ENCODE measurements at places on chromosomes 3 and 15.

GRCh38 chr3:5195605-5196004, 8.1 kb downstream of the EDEM1 start:
- no peak for DNase-seq

- no peak for DNase-seq
Measured at GRCh38 chr3:48475188-48475587, 28.7 kb downstream of the ATRIP start.

GRCh38 chr3:52779837-52780585, 2.6 kb downstream of the ITIH1 start:
- no peak for DNase-seq

DNA sequence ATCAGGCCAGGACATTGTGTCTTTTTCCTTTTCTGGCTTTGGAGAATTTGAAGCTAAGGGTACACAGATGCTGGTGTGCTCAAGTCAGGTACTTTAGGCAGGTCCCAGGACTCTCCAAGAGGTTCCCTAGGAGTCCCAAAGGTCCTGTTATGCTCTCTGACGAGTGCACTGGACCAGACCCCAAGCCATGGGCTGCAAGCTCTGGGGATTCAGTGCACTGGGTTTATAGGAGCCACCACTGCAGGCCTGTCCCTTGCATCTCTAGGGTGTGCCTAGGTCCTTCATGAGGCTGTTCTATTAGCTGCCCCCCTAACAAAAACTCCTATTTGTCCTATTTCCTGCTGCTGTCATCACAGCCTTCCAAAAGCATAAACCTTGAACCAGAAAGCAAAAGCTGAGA, 31.9 kb upstream of the BFSP2 start:
- no peak for DNase-seq

DNA sequence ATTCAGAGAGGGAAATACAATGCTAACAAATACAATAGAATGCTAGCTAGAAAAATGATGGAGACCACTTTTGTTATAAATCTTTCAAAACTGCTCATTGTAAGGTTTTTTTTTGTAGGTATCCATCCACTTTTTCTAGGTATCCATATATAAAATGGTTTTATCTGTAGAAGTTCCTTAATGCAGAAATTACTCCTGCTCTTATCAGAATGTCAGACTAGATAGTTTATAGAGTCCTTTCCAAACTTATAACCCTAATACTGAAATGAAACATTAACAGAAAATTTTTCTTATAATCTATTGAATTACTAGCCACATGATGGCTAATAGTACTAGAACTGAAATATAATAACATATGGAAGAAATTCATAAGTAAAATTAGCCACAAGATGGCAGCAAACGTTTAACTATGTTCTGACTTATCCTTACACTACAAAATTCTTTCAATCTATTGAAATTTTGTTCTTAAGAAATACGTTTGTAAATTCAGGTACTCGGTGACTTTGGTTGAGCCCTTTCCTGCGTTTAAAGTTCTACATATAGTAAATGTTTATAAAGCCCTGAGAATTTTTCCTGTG, 58.5 kb downstream of the ECT2 start:
- no peak for DNase-seq

DNA sequence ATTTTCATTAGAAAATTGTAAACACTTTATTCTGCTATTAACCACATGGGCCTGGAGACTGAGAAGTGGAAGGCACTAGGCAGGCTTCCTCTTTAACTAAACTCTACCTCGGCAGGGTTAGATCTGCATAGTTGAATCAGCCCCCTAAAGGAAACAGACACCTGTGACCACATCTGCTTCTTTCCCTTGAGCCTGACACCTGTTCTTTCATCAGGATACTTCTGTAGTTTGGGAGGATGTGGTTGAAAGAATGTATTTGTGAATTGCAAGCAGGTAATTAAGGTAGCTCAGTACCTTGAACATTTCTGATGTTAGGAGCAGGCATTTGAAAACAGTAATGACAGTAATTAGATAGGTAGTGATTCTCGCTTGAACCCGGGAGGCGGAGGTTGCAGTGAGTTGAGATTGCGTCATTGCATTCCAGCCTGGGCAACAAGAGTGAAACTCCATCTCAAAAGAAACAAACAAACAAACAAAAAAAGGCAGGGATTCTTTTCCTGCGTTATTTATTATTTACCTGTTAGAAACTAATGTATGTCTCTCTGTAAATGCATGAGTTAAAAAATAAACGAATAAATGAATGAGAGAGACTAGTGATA, 468.5 kb downstream of the NLGN1 start:
- DNase-seq: no peak

DNA sequence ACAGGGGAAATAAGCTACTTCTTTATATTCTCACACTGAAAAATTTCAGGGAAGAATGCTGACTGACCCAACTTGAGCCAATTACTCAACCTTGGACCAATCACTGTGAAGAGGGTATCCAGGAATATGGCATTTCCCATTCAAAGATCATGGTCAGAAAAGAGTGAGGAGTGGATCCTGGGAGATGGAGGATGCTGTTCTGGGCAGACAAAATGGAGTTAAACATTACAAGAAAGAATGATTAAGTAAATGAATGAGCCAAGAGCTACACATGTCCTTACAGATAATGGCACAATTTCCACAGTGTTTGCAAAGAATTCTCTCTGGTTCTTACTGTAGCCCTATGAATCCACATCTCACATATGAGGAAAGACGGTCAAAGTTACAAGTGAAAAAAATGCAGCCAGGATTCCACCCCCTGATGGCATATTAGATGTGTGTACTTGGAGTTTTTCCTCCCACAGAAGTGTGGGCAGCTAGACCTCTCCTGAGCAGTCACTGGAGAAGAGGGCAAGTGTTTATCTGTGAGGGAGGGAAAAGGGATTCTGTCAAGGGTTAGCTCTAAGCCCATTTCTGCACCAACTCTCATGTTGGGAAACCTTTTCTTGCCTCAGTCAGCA, 33.8 kb downstream of the AMOTL2 start:
- no peak for DNase-seq

DNA sequence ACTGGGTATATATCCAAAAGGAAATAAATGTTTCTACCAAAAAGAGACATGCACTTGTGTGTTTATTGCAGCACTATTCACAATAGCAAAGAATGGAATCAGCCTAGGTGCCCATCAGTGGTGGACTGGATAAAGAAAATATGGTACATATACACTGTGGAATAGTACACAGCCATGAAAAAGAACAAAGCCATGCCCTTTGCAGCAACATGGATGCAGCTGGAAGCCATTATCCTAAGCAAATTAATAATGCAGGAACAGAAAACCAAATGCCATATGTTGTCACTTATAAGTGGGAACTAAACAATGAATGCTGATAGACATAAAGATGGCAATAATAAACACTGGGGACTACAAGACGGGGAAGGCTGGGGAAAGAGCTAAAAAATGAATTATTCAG, 102.9 kb downstream of the RPL39L start:
- DNase-seq: no peak

DNA sequence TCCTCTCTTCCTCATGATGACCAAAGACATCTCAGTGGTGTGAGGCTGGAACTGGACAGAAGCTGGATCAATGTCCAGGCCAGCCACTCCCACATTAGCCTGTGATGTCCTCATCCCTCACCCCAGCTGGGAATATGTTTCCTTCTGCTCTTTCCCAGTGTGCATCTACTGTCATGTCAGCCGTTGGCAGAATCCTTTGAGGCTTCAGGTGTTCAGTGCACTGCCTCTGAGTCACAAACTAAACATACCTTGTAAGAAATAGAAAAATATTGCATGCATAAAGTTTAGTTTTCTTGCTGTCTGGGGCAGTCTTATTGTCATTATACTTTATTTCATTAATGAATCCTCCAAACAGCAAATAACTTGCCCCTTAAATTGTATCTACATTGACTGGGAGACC, 161.6 kb upstream of the RASGRP1 start:
- no peak for DNase-seq

- peak; percentile 19 for DNase-seq
Measured at GRCh38 chr15:88912500-88912921, 668 bp downstream of the MFGE8 start.

DNA sequence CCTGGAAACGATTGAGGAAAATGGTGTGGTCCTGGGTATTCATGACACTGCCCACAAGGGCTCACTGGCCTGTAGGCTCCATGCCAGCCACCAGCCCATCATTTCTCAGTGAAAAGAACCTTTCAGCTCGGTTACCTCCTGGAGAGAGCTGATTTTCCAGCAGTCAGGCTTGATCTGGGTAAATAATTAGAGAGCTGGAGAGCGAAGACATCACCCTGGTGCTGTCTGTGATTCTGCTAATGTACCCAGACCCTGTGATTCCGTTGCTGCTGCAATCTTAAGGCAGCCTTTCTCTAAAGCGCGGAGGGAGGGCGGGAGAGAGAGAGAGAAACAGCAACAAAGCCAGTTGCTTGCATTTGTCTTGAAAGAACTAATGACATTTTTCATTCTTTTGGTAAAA, 221.9 kb upstream of the TOPAZ1 start:
- no peak for DNase-seq

DNA sequence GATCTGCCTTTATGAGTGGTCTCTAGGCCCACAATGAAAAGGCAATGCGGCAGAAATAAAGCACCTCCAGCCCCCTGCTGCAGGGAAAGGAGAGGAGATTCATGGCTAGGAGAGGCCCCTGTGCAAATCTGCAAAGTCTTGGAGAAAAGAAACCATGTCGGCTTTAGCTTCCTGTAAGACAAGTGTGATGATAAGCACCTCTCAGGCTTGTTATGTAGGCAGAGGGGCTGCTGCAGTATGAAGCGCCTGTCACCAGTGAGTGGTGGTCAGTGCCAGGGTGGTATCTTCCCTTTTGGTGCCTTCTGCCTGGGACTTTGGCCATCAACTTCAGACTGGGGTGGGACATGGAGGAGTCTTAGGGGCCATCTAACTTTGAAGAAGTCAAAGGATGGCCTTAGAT, 59.2 kb upstream of the ARHGEF3 start:
- no peak for DNase-seq

GRCh38 chr15:92810418-92811138, 89.5 kb upstream of the CHD2 start:
- DNase-seq: peak; percentile 36

- no peak for DNase-seq
Measured at GRCh38 chr15:40046721-40047414, 7.9 kb upstream of the SRP14 start.

DNA sequence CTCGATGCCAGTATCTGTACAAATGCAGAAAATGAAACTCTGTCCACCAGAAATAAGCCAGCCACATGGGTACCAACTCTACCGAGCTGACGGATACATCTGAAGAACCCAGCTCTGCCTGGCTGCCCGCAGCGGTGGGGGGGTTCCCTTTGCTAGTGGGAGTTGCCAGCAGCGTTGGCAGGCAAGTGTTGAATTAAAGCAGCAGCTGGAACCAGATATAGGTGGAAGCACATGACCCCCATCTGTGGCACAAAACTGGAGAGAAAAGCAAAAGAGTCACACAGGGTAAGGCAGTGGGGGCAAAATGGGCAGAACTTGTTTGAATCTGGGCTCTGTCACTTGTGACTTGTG, 17.9 kb downstream of the CRYGS start:
- DNase-seq: no peak

DNA sequence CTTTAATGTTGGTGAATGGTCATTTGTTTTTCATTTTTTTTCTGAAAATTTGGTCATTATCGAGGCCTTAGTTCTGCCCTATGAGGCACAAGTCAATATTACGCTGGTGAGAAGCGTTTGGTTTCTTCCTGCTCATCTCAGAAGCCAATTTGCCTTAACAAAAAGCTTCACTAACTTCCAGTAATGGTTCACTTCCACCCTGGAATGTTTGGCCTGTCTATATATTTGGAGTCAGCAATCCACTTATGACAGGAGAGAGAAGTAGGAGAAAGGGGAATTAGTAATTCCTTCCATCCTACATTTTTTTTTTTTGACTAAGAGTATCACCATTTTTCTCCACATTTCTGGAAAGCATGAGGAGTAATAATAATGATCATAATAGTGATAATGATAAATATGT, 124.4 kb downstream of the DIPK2A start:
- DNase-seq: no peak

DNA sequence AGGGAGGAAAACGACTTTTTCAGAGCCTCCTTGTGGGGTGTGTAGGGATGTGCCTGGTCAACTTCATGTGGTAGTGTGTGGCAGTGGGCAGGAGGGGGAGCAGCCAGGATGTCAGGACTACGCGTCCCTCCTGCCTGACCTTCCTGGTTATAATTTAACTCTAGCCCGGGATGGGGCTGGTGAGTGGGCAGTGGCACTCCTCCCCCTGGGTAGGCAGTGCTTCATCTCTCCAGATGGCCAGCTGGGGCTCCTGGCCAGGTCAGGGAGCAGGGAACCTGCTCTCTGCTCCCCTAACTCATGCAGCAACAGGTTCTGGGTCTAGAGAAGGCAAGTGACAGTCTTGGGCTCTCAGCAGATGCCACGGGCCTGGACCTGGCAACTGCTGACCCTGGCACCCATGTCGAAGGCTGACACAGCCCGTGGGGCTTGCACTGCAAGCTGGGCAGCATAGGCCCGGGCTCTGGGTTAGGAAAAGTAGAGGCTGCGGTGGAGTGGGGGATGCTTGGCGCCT, 2.6 kb downstream of the ITIH4 start:
- no peak for DNase-seq

GRCh38 chr3:60133269-60134162, 1083.7 kb upstream of the CFAP20DC start:
- no peak for DNase-seq

DNA sequence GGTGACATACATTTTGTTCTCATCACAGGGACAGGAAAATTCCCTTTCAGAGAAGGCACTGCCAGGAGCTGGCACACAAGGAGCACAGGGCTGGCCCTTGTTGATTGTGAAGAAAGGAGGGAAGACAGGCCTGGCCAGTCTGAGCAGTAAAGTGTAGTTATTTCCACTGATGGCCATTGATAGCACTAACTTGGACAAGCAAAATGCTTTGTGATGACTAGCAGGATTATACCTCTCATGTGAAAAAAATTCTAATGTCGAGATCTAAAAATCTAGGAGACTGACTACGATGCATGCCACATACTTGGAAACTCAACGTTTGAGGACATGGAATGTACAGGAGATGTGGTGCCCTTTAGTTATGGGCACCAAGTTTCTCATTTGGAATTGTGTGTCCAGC, 54.3 kb upstream of the ST8SIA2 start:
- no peak for DNase-seq

- DNase-seq: no peak
Measured at GRCh38 chr3:15541371-15541770, 19.9 kb upstream of the COLQ start.

DNA sequence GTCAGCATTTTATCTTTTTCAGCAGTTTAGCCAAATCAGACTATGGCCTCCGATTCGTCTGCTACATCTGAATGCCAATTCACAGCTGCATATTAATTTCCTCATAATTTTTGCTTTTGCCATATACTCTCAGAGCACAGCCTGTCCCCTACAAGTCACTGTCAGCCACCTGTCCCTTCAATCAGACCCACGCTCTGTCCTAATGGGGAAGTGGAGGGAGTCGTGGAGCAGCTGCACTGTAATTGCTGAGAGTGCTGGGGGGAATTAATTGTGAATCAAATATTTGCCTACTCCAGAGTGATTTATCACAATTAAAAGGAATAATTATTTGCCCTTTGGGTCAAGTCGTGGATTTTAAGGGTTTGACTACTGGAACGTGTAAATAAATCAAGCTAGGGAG, 75.5 kb downstream of the EBLN2 start:
- DNase-seq: no peak

- DNase-seq: no peak
Measured at GRCh38 chr3:187966636-187967406, 187.1 kb upstream of the LPP start.

GRCh38 chr3:127073941-127074820, 91.3 kb downstream of the PLXNA1 start:
- no peak for DNase-seq

- DNase-seq: no peak
Measured at GRCh38 chr3:71168121-71168721, 415.3 kb downstream of the FOXP1 start.

Data from neural crest cell (in vitro differentiated cells).